ENCODE measurements at places on chromosomes 3 and 15.

DNA sequence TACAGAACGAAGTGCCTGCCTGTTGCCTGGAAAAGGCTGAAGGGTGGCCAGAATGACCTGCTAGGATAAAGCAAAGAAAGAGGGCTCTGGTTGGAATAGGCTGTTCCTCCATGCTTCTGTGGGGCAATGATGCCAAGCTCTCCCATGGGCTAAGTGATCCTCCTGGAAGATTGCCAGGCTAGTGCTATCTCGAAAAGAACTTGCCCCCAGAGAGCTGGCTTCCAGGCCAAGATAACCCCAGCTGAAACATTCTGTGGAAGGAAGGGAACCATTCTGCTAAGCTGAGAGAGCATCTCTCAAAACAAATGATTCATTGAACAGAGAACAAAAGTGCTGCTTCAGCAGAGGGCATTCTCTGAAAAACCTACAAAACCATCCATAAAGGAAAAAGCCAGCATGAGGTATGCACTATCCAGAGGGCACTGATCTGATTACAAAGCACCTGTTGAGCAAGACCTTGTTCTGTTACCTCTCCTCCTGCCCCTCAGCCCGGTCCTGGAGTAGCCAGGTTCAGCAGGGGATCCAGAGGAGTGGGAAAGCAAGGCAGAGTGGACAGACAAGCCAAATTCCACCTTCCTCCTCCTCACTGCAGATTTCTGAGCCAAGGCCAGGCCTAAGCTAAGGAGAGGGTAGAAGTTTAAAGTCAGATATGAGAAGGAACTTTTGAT, 31.9 kb upstream of the SPRED1 start:
- no peak for DNase-seq

DNA sequence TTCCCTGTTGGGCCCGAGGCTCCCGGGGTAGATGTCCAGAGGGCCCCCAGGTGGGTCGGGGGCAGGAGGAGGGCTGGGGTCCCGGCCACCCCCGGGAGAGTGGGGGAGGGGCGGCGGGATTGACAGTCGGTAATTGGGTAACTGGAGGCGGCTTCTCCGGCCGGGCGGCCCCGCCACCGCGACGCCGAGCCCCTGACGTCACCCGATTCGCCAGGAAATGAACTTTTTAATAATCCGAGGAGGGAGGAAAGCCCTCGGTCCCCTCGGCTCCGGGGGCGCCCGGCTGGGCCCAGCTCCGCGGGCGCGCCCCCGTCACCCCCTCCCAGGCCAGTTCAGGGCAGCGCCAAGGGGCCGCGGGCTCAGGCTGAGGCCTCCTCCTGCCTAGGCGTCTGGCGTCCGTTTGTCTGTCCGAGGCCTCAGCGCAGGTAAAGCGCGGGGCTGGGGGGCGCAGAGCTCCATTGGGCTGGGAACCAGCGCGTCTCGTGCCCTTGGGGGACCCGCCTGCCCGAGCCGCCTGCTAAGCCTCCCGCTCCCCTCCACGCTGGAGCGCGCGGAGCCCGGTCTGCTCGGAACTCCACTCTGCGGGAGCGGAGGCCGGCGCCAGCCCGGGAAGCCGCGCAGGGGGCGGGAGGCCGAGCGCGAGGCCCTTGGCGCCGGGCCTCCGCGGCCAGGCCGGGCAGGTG, 3.9 kb downstream of the GATA2 start:
- no peak for DNase-seq

DNA sequence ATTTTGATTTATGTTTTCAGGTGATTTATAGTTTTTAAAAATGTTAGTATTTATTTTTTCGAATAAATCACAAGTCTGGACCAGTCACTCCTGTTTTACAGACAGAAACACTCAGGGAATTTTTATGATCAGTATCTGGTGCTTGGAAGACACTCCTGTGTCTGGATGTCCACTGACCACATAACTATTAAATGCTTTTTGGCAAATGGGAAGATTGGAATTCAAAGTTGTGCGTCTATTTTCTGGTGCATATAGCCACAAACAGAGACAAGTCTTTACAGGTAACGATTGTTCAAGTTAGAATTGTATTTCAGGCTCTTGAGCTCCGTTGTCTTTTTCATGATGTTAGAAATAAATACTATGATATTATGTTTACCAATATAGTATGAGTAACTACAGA, 12.2 kb downstream of the CP start:
- DNase-seq = no peak

- no peak for DNase-seq
Measured at GRCh38 chr3:128369881-128370642, 96.6 kb downstream of the DNAJB8 start.

DNA sequence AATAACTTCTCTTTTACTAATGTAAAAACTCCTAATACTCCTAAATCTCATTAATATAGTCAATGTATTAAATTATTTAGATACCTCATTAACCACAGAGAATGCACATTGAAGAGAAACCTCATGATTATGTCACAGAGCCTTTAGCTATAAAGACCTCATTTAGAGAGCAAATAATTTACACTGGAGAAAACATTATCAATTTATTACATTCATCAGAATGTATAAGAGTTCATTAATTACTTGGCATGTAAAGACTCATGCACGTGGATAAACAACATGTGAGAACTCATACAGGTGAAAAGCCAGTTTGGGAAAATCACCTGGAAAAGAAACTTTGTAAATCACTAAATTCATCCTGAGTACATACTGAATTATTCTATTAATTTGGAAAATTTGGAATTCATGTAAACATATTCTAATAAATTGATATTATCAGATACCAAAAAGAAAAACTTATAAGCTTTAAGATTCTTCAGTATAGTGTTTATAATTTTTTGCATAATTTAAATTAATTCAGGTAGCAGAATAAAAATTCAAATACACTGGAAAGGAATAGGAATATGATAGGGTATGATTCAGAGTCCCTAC, 22.9 kb upstream of the WNT7A start:
- DNase-seq = no peak

GRCh38 chr3:172090035-172090434, 50.7 kb downstream of the FNDC3B start:
- no peak for DNase-seq

DNA sequence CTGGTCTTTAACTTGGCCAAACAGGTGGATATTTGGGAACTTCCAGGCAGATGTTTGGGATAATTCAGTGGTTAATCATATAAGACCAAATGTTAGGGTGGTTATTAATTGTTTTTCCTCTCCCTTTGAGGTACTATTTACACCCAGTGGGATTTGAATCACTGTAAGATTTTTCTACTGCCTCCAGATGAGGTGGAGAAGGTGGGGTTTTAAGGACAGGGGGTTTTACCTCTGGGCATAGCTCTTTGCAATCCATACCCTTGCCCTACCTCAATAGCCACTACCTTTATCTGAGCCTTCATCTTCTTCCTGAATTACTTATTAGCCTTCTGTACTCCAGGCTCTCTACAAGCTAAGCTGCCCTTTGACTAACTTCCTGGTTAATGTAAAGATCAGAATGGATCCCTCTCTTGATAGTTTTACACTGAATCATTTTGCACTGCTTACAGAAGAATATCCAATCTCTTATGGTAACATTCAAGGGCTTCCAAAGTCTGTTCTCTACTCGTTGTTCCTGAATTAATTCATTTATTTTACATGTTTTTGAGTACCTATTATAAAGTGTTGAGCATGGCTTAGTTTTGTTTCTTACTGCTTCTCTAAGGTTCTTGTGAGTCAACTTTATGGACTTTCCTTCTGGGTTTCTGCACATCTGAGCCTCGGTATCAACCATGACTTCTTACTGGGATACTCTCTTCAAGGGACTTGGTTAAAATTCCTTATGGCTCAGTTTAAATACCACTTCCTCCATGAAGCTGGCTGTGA, 331.2 kb upstream of the TBL1XR1 start:
- no peak for DNase-seq

- DNase-seq = no peak
Measured at GRCh38 chr3:12393894-12394293, 90.4 kb upstream of the TSEN2 start.
